Right atrium auricular region (tissue), 2 donors: ENCODE measurements at places on chromosomes 11 and 22. TPM values are rescaled to one million over a fixed set of nuclear protein-coding genes. Genes with fewer than 3 reads are reported as not detected.

DNA sequence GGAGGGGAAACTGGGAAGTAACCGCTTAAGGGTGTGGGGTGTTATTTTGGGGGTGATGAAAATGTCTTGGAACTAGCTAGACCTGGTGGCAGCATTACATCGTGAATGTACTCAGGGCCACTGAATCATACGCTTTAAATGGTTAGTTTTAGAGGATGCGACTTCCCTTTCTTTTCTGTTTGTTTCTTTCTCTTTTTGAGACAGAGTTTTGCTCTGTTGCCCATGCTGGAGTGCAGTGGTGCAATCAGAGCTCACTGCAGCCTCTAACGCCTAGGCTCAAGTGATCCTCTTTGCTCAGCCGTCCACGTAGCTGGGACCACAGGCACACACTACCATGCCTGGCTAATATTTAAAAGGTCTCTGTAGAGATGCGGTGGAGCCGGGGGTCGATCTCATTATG, 5.6 kb upstream of the MIAT start:
- DNase-seq, result no peak

DNA sequence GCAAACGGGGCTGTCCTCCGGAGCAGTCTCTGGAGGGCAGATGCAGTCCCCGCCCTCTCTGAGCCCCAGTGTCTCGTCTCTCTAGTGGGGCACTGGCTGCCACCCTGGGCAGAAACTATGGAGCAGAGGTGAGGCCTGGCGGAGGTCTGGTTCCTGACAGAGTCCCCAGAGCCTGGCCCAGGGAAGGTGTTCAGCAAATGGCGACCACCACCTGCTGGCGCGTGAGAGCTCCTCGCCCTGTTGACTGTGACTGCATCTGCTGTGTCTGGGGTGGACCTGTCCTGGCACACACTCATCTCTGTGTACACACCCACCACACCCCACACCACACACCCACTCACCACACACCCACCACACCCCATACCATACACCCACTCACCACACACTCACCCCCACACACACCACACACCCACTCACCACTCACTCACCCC, 18.3 kb upstream of the TTLL12 start:
- DNase-seq, result no peak

- DNase-seq, result no peak
Measured at GRCh38 chr11:126578021-126578420, 222.5 kb downstream of the ST3GAL4 start.

GRCh38 chr11:84819128-84819527, 808.0 kb downstream of the DLG2 start:
- DNase-seq, result no peak

Gene ANKRD49
- 6.9 TPM for total RNA-seq

DNA sequence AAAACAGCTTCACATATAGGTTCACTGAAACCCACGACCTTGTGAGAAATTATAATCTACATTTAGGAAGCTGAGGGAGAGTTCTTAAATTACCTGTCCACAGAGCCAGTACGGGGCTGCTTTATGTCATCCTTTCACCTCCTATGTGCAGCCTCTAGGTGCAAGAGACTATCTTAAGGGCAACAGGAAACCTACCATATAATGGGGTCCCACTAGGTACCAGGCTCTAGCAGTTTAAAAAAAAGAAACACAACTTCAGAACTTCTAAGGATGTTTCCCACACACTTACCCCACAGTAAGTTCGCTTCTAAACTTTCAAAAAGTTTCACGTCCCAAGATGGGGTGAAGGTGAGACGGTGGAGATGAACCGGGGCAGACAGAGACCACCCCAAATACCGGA, 573 bp downstream of the STK33 start:
- no peak for DNase-seq

DNA sequence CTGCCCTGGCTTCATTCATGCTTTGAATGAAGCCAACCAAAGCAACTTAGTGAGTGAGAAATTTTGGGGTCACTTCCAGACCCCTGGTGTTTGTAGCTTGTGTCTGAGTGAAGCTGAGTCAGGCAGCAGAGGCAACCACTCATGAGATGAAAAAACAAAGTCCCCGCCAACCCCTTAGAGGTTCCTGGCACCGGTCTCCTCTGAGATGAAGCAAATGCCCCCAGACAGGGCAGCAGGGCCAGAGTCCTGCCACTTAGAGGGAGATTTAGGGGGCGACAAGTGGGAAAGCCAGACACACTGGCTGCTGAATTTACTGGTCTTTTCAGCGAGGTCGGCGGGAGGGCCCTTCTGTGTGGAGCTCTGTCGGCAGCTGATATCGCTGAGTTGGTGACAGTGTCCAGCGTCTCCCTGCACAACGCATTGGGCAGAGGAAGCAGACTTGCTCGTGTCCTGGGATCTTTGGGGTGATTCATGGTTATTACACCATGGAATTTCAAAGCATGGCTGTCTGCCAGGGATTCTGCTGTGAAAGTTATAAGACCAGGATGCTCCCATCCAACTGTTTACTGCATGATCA, 482.6 kb downstream of the MIAT start:
- DNase-seq, result peak; percentile 78

GRCh38 chr11:129041611-129042018, 98.9 kb upstream of the TP53AIP1 start:
- no peak for DNase-seq

Gene BRSK2
- 0.51 TPM for total RNA-seq

DNA sequence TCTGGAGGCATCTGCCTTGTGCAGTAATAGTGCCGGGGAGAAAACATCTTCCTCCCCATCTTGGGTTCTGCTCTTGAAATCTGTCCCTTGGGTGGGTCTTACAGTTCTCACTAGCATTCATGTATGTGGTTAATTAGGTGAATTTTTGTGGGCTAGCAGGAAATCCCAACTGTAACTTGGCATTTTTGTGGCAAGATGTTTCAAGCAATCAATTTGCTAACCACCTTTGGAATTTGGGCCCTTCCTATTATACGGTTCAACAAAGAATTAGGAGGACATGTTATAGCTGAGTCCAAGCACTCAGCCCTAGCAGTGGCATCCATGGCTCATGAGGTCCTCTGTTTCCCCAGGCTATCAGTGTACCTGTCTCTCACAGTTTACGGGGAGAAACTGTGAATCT, 89.1 kb upstream of the MTNR1B start:
- DNase-seq, result no peak
